ENCODE measurements at places on chromosomes 7 and 10.

DNA sequence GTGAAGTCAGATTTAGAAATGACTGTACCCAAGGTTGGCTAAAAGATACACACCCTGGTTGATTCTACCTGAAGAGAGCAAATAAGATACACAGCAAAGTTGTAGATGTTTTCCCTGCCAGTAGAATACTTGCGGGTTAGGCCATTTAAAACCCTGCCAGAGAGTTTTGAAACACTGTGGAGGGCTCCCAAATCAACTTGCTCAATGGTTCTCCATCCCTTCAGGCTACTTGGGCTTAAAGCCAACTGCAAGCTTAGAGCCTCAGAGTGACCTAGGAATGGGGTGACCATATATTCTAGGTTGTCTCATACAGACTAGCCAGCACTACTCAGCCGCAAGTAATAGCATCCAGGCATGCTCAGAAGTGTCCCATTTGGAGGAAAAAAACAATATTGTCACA lies 10.0 kb downstream of the CAV1 start:
- no peak for DNase-seq

DNA sequence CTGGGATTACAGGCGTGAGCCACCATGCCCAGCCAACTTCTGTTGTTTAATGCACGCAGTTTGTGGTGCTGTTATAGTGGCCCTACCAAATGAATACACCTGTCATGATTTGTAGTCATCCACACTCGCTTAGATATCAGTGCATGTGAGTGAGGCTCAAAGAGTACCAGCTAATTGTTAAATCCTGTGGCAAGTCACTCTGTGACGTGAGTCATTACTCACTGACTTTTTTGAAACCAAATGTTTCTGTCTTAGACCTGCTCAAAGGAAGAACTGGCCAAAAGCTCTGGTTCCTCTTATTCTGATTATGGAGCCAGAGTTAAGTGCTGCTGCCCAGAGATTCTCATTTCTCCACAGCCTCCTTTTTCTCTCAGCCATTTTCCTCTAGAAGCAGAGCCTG lies 109.4 kb downstream of the PRKAG2 start:
- DNase-seq: no peak

GRCh38 chr7:151686016-151686766 lies 166.5 kb upstream of the RHEB start:
- DNase-seq: no peak

- DNase-seq: no peak
Measured at GRCh38 chr10:69538461-69538860, 34.8 kb downstream of the NEUROG3 start.

GRCh38 chr10:61099756-61100155 lies 155.8 kb upstream of the RHOBTB1 start:
- DNase-seq: no peak

- no peak for DNase-seq
Measured at GRCh38 chr7:132197772-132198171, 378.5 kb downstream of the PLXNA4 start.

- DNase-seq: no peak
Measured at GRCh38 chr7:121082400-121083101, 94.0 kb downstream of the CPED1 start.

DNA sequence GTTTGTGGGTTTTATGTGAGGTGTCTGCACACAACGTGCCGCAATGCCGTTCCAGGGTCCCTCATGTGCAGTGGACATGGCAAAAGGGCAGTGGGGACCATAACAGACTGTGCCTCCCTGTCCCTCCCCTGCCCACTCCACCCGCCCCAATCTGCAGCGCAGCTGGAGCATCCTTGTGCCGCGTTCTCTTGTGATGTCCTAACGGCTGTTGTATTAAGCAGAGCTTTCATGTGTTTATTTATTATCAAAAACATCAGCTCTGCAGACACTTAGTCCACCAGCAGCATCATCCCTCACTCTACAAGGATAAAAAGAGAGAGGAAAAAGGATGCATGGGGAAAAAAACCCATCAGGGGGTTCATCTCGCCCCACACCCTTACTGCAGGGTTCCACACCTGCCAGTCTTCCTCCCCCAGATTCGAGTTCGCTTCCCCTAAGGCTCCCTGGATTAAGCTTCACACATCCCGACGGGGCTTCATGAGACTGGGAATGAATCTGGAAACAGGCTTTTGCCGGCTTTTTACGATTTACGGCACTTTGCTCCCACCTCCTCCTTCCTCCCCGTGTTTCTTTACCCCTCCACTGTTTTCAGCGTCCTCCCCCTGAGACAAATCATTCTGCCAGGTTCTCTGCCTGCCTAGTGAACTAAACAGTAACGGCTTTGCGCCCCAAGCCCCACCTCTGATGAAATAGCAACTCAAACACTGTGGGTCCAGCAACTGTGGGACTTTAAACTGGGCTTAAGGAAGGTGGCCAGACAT lies 301.4 kb downstream of the CAMK1D start:
- no peak for DNase-seq

- DNase-seq: no peak
Measured at GRCh38 chr10:67079126-67079525, 153.3 kb downstream of the LRRTM3 start.

DNA sequence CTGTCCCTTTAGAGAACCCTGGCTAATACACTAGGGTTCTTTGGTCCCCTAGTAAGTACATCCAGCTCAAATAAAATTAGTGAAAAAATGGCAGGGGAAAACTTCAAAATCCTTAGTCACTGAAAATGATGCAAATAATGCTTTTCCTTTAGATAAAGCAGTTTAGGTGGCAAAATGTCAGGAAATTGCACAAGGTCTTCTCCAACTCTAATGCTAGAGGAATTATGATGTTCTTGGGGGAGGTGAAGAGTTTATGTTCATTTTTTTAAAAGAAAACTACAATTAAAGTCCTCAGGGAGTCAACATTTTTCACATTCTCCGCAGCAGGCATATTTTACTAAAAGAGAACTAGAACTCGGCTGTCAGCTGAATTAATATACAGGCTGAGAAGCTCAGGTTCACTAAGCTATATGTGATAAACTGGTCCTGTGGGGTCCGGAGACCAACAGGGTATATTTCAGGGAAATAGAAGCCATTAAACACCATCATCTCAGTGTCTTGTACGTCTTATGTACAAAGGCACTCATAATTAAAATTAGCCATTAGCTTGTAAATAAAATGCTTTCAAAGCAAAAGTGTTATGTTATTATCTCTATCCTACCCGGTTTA lies 1164.7 kb upstream of the AUTS2 start:
- DNase-seq: no peak

DNA sequence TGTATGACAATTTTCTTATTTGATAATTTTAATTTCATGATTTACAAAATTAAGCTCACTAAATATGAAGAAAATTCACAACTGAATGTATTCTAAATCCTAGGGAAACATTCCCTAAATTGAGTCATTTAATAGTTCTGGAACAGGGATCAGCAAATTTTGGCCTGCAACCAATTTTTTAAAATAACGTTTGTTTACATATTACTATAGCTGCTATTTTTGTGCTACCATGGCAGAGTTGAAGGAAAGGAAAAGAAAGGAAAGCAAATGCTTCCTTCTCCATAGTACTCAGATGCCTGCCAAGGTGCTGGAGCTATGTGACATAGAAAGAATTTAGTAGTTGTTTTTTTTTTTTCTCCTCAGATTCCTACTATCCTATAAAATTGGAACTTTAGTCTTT lies 1307.7 kb upstream of the LRRTM3 start:
- DNase-seq: no peak

GRCh38 chr10:45555795-45556194 lies 116.8 kb downstream of the ZFAND4 start:
- no peak for DNase-seq

- no peak for DNase-seq
Measured at GRCh38 chr7:97018126-97018601, 6.5 kb downstream of the DLX5 start.

GRCh38 chr10:73647211-73647874 lies 6.1 kb upstream of the MYOZ1 start:
- DNase-seq: no peak

DNA sequence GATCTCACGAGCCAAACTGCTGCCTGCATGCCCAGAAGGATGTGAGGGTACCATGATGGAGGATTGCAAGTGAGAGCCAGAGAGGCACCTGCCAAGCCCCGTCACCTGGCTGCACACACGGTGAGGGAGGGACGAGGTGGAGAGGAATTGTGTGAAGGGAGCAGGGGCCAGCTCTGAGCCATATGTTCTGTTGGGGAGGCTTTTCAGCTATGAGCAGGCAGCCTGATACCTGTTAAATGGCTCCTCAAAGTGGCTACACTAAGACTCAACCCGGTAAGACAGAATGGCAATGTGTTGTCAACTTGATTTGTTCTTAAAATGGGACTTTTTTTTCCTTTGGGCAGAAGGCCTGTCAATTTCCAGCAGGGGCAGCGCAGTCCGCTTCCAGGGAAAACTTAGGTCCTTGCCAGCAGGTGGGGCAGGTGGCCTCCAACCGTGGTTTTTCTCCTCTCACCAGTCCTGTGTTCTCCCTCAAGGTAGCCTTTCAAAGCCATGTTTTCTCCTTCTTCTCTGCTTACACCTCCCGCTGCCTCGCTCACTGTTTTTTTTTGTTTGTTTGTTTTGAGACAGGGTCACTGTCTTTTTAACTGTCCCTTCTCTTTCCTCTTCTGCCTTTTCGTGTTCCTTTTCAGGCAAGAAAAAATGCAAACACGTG lies 57.7 kb upstream of the ZNRF2 start:
- no peak for DNase-seq

DNA sequence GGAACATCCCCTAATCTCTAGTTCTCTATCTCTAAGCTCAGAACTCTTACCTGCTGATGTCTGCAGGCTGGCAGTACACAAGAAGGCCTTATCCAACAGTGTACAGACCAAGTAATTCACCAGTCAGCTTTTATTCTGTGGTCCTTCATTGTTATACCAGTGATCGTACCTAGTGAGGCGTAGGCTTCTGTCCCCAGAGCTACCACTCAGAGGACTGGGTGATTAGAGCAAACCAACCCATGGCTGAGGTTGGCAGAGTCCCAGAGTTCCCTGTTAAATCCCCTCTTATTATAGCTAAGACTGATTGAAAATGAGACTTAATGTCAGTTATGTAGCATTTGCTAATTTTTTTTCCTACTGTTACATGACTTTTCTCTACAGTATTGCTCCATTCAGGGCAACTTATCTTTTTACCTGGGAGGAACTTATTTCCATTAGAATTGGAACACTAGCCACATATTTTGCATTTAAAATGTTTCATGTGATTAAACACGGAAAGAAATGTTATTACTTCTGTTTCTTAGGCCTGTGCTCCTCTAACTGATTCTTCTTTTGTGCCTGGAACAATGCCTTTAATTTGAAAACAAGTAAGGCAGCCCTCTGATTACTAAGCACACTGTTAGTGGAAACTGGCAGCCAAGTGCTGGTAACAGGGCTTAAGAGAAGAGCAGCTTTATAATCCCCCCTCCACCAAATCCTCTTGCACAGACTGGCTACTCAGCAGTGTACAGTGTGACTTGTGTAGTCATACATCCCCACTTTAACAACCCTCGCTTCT lies 127.2 kb downstream of the LRRC4 start:
- DNase-seq: no peak
